ENCODE measurements at places on chromosomes 5 and 9.

DNA sequence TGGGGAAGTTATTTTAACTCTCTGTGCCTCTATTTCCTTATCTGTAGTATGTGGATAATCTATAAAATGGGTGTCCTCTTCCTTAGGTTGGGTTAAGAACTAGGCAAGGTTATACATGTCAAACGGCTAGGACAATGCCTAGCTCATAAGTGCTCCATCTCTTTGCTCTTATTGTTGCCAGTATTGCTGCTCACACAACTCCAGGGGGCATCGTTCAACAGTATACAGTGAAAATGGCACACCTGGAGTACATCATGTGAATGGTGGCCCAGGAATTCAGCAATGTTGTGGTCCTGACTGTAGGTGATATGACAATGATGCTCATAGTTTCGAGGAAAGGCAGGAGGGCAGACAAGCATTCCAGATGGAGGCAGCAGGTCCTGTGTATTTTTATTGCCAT is 30.1 kb downstream of the SLIT3 start:
- no peak for DNase-seq

GRCh38 chr9:77926371-77926878 is 105.2 kb downstream of the GNAQ start:
- DNase-seq = no peak

DNA sequence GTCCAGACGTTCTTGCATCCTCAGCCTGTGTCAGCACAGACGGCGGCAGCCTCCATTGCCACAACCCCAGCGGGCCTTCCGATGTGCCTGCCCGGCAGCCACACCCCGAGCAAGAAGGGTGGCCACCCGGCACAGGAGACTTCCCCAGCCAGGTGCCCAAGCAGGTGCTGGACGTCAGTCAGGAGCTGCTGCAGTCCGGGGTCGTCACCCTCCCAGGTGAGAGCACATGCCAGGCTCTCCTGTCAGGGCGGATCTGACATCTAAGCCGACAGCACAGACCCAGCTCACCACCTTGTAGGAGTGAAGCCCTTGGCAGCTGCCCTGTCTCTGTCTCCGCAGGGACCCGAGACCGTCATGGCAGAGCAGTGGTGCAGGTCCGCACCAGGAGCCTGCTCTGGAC is 48.3 kb upstream of the LRRC14B start:
- no peak for DNase-seq

GRCh38 chr9:108196332-108197007 is 659.3 kb downstream of the ACTL7B start:
- DNase-seq = no peak

GRCh38 chr5:176788091-176788490 is 22.3 kb upstream of the UNC5A start:
- DNase-seq = no peak

DNA sequence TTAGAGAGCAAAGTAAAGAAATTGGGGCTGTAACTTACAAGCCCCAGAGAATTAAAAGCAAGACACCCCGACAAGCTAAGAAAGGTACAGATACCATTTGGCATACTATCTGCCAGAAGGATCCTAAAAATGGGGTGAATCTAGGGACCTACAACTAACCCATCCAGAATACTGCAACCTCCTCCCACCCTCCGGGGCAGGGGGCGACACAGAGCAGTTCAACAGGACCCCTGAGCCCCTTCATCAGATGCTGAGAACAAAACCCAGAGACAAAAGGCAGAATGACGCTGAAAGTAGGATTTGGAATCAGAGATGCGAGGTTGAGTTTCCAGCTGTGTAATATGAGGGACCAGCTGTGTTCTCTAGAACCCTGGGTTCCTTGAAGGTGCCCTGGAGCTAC is 71.2 kb downstream of the EPB41L4B start:
- DNase-seq = no peak

DNA sequence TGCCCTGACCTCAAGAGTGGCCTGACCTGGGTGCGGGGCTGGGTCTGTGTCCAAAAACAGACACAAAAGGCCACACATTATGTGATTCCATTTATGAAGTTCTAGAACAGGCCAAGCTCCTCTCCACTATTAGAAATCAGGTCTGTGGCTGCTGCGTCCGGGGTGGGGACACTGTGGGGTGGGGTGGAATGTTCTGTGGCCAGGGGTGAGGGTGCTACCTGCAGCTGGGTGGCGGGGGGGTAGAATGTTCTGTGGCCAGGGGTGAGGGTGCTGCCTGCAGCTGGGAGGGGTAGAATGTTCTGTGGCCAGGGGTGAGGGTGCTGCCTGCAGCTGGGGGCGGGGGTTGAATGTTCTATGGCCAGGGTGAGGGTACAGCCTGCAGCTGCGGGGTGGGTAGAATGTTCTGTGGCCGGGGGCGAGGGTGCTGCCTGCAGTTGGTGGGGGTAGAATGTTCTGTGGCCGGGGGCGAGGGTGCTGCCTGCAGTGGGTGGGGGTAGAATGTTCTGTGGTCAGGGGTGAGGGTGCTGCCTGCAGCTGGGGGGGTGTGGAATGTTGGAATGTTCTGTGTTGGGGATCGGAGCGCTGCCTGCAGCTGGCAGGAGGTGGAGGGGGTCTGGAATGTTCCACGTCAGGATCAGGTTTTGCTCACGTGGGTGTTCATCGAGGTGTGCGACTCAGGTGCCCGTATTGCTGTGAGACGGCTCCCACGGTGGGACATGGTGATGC is 8.3 kb downstream of the LCN12 start:
- DNase-seq = no peak

DNA sequence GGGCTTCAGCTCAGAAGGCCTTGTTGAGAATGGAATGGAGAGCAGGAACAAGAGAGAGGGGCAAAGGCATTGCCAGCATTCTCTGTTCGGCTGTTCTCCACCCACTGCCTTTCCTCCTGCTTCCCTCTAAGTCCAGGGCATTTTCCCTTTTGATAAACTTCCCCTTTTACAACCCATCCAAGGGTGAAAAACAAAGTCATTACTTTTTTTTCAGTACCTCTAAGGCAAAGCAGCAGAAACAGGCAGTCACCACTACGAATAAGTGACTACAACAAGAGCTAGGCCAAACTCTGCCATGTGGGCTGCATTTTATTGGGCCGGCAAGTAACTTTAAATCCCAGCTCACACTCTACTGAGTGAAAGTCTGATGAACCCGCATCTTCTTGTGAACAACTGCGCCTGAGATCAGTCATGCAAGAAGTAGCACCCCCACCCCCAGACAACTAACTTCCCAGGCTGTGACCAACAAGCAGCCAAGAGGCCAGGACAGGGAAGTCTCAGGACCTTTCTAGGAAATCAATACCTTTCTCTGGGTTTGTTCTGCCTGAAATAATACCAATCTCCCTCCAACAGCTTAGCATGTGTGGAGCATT is 13.1 kb downstream of the IL7R start:
- no peak for DNase-seq
